ENCODE measurements at places on chromosomes 2 and 18.

DNA sequence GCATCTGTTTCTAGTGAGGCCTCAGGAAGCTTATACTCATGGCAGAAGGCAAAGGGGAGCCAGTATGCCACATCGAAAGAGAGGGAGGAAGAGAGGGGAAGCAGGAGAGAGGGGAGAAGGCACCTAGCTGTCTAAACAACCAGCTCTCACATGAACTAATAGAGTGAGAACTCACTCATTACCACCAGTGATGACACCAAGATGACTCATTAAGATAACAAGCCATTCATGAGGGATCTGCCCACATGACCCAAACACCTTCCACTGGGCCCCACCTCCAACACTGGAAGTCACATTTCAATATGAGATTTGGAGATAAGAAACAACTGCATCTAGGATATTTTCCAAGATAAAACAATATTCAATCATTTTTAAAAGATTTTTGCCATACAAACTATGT, 753.9 kb upstream of the ZEB2 start:
- DNase-seq, result no peak

DNA sequence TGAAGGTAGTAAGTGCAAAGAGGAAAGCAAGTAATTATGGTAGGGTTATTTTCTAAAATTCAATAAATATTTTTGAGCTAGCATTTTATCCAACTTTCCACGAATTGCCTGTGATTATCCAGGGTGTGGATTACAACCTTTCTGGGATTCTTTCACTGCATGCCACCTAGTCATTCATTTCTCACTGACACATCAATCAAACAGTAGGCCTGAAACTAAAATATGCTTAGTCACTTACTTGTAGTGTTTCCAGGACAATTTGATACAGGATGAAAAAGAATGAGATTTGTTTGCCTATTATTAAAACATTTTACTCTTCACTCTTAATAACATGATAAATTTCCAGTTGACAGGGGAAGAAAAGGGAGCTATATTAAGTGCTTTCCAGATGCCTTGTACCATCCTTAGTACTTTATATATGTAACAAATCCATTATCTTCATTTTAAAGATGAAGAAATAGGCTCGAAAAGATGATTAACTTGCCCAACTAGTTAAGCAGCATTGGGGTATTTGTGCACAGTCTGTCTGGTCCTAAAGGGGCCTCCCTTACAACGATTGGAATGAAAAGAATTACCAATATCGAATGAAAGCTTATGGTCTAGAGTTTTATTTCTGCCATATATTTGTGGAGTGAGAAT, 70.4 kb downstream of the KCTD1 start:
- no peak for DNase-seq

- no peak for DNase-seq
Observed at GRCh38 chr18:47999801-48000248, 69.4 kb upstream of the SMAD2 start.

DNA sequence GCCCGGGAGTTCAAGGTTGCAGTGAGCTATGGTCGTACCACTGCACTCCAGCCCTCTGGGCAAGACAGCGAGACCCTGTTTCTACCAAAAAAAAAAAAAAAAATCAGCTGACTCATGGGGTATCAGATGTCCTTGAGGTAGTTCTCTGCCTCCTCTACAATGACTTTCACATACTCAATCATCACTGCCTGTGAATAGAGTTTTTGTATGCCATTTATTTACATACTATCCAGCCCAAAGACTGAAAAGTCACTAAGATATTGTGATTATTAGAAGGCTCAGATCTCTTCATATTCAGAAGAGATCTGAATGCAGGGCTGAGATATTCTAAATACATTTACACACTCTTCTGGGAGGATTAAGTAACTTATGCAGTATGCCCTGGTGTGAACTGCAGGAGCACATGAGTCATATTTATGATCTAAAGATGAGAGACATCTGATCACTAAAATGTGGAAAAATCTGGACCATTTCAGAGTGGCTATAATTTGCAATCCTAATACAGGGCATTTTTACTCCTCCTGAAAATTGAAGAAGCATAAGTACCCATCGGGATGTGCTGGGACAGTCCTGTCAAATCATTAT, 38.9 kb downstream of the KLF7 start:
- DNase-seq, result no peak

DNA sequence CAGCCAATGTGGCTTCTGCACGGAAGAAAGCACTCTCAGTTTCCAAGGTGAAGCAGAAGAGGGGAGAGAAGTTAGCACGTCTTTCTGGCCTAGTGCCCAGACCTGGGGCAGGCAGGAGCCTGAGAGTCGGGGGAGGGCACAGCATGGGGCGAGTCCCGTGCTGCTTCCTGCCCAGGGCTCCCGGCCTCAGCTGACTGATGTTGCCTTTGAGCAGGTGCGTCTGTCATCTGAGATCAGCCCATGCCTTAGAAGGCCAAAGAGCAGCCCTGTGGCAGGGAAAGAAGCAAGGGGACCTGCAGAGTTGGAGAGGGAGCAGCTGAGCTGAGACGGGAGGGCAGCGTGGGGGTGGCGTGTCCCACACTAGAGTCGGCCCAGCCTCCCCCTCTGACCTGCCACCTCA, 3.3 kb downstream of the KCNIP3 start:
- DNase-seq, result peak; percentile 86

Measured in NCI-H345 (cell line).